Omental fat pad (tissue), 4 donors: ENCODE measurements at places on chromosomes 2 and 18.

GRCh38 chr2:201631041-201631440 lies 12.3 kb downstream of the TMEM237 start:
- DNase-seq: no peak

DNA sequence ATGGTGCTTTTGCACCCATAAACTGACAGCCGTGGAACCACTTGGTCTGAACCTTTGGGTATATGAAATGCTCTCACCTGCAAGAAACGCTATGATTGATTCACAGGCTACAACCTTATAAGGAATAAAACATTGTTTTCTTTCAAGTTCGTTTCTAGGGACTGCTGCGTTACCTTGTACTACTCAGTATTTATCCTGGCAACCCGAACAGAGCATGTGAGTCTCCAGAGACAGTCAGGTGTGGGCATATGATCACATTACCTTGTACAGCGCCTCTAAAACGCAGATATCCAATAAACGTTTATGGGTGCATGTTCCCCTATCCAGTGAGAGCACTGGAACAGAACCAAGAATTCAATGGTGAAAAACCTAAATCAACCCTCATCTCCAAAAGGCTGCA lies 1.7 kb downstream of the CCBE1 start:
- no peak for DNase-seq

DNA sequence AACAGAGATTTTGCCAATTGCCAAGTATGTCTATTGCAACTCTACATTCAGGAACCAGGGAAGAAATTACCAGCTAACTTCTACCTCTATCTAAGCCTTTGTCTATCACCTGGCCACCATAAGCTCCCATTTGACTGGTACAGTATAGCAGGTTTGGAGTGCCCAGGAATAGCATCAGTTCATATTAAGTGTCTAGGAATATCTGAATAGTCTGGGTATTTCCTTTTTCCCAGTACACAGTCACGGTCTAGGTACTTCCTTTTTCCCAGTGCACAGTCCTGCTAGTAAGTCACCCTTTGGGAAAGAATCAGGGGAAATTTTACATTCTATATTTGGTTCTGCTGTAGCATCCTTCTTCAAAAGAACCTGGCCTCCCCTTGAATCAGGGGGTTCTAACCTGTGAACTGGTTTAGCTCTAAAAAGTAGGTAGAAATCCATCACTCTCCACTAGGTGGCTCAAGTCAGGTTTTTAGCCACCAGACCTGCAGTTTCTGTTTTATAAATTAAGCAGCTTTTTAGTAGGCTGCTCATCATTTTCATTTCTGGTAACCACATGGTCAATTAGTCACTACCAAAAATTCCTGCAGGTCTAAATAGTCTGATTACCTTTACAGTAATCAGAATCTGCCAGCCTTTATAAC lies 49.3 kb upstream of the DNAJC10 start:
- DNase-seq: no peak

DNA sequence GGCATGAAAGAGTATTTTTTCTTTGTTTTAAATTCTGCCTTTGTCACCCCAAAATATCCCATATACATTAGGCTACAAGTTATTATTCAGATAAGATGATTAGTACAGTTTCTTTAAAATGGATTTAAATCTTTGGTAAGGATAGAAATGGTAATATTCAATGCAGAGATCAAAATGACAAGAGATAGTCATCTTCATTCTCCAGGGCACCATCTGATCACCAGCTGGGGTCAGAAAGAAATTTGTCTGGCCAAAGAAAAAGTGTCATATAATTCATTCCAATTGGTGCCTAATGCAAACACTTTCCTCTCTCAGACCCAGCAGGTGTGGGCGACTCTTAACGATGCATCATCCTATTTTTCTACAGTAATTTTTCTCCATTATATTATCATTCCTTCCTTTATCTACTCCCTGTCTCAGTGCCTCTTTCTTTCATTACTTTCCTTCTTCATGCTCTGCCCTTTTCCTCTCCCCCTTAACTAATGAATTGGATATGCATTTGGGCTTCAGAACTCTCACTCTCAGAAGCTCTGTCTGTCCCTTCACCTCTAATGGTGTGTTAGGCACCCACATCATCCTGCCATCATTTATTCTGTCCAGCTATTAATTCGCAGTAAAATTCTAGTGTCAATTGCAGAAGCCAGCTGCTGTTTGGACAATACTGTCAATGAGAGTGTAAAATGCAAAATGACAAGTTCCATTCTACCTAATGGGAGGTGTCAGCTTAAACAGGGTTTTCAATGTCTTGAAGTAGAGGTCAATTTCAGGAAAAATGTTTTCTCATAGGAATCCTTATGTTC lies 570.5 kb downstream of the TDRD15 start:
- DNase-seq: no peak

- no peak for DNase-seq
Measured at GRCh38 chr2:96116424-96116878, at the start of gene ADRA2B. ADRA2B (minus strand) TSS chr2:96116571; CDS start chr2:96116149, 422 bp downstream.

DNA sequence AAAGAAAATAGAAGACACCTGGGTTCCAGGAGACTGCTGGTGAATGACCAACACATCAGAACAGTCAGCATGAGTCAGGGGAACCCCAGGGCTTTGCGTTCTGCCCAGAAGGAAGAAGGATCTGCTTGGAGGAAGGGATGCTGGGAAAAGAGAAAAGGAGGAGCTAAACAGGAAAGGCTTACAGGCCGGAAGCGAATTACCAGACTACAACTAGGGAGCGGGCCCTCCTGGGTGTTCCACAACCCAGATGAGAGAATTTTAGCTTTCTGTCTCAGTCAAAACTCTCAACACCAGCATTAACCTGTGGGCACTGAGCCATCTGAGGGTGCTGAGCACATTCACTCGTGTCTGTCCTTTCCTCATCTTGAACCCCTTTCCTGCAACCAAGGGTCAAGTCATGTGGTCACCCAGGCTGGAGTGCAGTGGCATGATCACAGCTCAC lies 19.2 kb downstream of the CDC42EP3 start:
- no peak for DNase-seq

GRCh38 chr2:109383505-109384307 lies 230.1 kb downstream of the SEPTIN10 start:
- DNase-seq: no peak

DNA sequence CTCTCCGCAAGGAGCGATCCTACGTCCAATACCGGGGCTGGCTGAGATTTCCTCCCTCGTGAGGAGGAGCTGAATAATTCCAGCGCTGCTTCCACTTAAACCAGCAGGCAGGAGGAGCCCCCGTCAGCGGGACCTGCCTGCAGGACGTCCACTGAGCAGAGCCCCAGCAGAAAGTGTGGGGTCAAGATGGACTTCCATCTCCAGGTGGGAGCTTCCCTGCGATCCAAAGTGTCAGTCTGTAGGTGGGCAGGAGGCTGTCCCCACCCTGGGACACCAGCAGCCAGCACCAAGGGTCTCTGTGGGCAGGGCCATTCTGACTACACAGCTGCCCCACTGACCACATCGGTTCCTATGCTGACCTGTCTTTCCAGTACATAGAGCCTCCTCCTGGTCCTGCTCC lies 462 bp upstream of the OTOS start:
- no peak for DNase-seq

- DNase-seq: no peak
Measured at GRCh38 chr2:106782681-106783080, 103.3 kb downstream of the ST6GAL2 start.

DNA sequence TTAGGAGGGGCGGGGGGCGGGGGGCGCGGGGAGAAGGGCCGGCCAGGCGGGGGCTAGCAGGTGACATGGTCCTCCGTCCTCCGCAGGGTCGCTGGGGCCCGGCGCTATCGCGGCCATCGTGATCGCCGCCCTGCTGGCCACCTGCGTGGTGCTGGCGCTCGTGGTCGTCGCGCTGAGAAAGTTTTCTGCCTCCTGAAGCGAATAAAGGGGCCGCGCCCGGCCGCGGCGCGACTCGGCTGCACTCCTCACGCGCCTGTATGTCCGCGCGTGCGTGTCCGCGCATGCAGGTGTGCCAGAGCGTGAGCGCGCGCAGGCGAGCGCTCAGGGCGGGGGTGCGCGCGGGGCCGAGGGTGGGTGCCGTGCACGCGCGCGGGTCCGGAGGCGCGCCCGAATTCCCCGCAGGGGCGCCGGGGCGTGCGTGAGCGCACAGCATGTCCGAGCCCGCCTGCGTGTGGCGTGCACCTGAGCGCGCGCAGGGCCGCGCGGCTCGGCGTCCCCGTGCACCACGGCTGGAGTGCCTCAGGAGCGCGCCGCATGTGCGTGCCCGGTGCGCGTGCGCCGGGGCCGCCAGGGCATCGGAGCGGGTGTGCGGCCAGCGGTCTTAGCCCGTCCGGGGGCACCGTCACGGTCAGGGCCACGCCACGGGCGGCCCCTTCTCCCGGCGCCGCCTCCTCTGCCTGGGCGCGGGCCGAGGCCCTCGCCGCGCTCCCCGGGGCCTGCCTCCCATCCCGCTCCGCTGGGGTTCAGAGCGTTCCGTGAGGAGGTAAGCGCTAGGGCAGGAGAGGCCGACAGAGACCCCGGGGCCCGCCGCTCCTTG lies 6.3 kb downstream of the SNORC start:
- DNase-seq: no peak

DNA sequence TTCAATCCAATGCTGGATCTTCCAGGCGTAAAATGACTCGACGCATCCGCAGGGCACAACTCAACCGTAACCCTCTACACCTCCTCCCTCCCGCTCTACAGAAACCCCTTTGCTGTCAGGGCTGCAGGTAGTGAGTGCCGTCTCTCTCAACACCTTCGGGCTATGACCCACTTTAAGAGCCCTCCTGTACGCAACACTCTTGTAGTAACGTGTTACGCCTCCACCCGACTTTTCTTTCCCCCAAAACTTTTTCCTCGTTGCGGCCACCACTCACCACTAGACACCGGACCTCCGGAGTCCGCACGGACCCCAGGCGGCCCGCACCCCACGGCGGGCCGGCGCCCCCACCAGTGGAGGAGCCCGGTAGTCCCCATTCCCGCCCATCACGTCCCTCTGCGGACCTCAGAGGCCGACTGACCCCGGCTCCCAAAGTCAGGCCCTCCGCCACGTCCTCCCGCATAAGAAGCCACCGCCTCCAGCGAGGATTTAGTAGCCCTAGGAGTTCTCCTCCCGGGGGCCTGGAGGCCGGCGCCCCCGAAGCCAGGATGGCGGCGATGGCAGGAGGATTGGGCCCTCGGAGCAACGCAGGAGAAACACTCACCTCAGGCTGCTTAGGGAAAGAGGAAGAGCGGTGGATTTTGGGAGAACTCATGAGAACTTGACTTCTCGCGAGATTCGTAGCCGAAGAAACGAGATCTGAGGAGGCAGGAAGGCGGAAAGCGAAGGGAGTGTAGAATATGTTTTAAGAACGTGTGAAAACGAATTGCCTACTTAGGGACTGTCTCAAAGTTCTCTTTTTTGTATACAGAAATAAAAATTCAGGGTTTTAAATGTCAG lies 5.0 kb upstream of the C18orf32 start:
- DNase-seq: peak; percentile 78

DNA sequence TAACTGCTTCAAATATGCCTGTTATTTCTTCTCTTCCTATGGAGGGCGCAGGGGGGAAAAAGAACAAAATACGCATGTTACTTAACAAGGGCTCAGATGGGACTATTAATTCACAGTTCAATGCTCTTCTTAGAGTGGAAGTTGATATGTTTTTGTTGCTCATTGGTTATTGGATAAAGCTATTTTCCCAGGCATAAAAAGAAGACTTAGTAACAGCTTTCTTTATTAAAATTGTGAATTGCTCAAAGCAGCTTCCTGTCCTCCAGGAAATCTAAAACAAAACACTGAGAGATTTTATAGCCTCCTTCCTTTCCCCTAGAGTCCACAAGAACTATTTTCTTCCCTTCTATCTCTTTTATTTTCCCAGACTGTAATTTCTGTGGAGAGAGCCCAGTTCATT lies 180.8 kb downstream of the SH3BP4 start:
- DNase-seq: no peak

- no peak for DNase-seq
Measured at GRCh38 chr2:45941531-45942236, 290.2 kb downstream of the PRKCE start.

GRCh38 chr18:74453642-74454198 lies 3.4 kb downstream of the DIPK1C start:
- DNase-seq: no peak

DNA sequence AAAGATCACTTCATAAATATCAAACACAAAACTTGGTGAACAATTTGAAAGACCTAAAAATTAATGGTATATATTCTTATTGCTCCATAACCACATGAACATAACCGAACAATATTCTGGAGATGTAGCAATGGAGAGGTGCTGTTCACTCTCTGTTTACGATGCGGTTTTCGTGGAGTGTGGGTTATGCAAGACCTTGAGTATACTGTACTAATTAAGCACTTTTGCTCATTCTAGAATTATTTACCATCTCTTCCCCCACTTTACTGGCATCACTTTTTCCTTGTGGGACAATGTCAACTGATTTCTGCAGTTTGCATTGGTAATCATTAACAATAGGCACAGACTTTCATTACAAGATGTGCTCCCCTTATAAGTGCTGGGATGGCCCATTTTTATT lies 97.6 kb downstream of the RAPH1 start:
- DNase-seq: no peak

DNA sequence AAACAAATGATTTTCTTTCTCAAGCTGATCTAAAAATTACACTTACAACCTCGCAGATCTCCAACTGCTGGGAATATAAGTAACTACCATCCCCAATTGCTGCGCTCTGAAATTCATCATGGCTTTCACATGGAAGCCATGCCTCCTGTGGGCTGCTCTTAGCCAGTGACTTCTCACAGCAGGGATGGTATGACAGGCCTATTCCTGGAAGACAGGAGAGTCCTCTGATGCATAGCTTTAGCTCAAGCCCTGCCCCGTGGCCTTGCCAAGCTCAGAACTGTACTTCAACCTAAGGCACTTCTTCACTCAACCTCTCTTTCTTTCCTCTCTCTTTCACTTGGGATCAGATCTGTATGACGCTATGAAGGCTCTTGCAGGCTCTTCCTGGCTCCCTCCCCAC lies 12.6 kb upstream of the ELAC1 start:
- DNase-seq: no peak

DNA sequence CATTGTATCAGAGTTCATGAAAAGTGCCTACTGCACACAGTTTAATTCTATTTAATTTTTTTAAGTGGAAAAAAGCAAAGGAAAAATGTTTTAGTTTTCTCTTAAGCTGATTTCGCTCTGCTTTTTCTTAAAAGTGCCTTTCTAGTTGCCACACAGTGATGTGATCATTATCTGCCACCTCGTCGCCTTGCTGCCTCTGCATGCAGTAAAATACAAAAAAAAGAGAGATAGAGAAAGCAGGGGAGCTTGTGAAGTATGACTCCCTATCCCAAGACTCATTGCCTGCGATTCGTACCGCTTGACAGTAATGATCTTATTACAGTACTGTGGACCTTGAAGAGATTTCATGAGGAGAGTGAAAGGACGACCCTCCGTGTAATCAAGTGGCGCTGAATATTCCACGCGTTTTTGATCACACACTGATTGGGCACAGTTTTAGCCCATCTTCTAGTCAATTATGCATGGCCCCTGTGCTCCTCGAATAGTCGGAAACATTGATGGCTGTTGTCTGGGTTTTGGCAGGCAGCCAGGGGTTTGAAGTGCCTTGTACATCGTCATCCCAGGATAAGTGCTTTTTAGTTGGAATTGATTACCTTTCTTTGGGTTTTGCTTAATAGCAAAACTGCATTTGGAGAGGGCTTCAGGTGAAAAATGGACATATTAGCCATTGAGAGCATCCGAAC lies 188.3 kb downstream of the GBX2 start:
- DNase-seq: no peak
